H9 (cell line): ENCODE measurements at places on chromosomes 1 and 21. TPM values are rescaled to one million over a fixed set of nuclear protein-coding genes. Genes with fewer than 3 reads are reported as not detected.

- no peak for DNase-seq
Observed at GRCh38 chr1:165853528-165854075, 26.2 kb downstream of the UCK2 start.

GRCh38 chr1:187685333-187685732 lies 856.6 kb downstream of the PLA2G4A start:
- no peak for DNase-seq

Gene SLC35F3
- 0.70 and 0.81 TPM in 2 replicates for total RNA-seq

Gene PIP5K1A
- 94.6 and 101 TPM in 2 replicates for total RNA-seq

Gene LRIG2
- total RNA-seq: 21.2 and 23.2 TPM in 2 replicates

GRCh38 chr1:9346566-9346965 lies 53.9 kb downstream of the SPSB1 start:
- DNase-seq: no peak

GRCh38 chr1:110542725-110543124 lies 23.8 kb upstream of the KCNA10 start:
- DNase-seq: no peak
